T-helper 2 cell treated with Interferon-gamma antibody and Interleukin-4, amounts not matched to agents 5 μg/mL and 100 μg/mL, for 36 hours (primary cell): ENCODE measurements at places on chromosomes 5 and 9.

GRCh38 chr5:33684496-33685159 lies 207.2 kb downstream of the ADAMTS12 start:
- no peak overlapping the region for H3K4me3 ChIP-seq
- H3K36me3 ChIP-seq = no peaks in the 10 kb centered on the region
- no peaks in the 10 kb centered on the region for H3K27me3 ChIP-seq
- no peak overlapping the region for H3K27ac ChIP-seq

GRCh38 chr9:115374724-115375268 lies 256.8 kb upstream of the TNC start:
- H3K36me3 ChIP-seq = no peaks in the 10 kb centered on the region
- H3K27ac ChIP-seq = no peak overlapping the region
- H3K4me1 ChIP-seq = no peaks in the 10 kb centered on the region
- H3K27me3 ChIP-seq = no peaks in the 10 kb centered on the region
- no peak for DNase-seq

GRCh38 chr5:172377856-172378255 lies 76.5 kb downstream of the SH3PXD2B start:
- no peaks in the 10 kb centered on the region for H3K27me3 ChIP-seq
- H3K36me3 ChIP-seq = no peaks in the 10 kb centered on the region
- DNase-seq = no peak
- H3K27ac ChIP-seq = no peak overlapping the region

DNA sequence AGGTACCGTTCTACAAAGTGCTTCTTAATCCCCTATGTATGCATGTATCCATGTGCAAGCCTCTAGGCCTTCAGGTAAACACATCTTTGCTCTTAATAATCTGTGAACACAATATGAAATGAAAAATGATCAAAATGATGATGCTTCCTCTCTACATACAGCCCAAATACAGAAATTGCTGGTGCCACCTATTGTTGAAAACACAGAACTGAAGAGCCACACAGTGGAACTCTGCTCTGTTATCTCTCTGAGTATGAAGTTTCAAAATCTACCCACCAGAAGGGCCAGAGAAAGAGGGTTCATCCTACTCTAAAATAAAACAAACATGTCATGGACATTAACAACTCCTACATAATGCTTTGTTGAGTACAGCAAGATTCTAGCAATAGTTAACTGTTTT lies 71.3 kb downstream of the GLIS3 start:
- no peak overlapping the region for H3K4me3 ChIP-seq
- DNase-seq = no peak
- H3K36me3 ChIP-seq = no peaks in the 10 kb centered on the region

GRCh38 chr9:105455836-105456475 lies 8.1 kb downstream of the FSD1L start:
- H3K27ac ChIP-seq = no peak overlapping the region
- H3K4me1 ChIP-seq = peaks cover 2% of the 10 kb centered on the region
- H3K27me3 ChIP-seq = peaks cover 9% of the 10 kb centered on the region
